AG10803 (cell line): ENCODE measurements at places on chromosomes 6 and 20.
A peak's percentile ranks its signal among the peaks of the same experiment; 100 is the strongest.

- DNase-seq, result no peak
Measured at GRCh38 chr6:41422161-41422560, 86.8 kb downstream of the NCR2 start.

DNA sequence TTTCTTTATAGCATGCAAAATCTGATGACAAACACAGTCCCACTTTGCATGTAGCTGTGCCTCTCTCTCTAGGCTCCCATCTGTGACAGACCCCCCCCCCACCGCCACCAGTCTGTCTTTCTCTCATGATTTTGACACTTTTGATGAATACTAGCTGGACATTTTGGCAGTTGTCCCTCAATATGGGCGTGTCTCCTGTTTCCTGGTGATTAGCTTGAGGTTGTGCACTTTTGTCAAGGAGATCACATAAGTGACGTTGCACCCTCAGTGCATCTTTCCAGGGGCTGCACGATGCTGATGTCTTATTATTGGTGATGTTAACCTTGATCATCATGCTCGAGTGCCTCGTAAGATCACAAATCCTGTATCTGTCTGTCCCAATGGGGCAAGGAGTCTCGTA, 155.1 kb downstream of the EYA2 start:
- no peak for DNase-seq

GRCh38 chr6:73666393-73666792, 12.6 kb upstream of the SLC17A5 start:
- DNase-seq, result peak; percentile 6

DNA sequence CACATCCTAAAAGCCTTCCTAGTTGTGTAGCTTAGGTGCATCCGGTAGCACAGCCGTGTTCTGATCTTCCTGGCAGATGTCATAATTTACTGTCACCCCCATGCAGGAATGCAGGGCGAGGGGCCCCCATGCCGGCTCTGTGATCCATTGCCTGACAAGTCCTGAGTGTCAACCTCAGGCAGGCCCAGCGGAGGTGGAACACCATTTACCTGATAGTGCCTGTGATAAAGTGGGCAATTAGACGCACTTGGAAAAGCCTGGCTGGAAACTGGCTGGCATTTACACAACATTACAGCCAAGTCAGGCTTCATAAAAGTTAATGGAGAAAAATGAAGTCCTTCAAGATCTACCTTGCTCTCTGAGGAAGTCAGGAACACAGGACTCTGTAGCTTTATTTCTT, 521.4 kb upstream of the JAG1 start:
- no peak for DNase-seq

DNA sequence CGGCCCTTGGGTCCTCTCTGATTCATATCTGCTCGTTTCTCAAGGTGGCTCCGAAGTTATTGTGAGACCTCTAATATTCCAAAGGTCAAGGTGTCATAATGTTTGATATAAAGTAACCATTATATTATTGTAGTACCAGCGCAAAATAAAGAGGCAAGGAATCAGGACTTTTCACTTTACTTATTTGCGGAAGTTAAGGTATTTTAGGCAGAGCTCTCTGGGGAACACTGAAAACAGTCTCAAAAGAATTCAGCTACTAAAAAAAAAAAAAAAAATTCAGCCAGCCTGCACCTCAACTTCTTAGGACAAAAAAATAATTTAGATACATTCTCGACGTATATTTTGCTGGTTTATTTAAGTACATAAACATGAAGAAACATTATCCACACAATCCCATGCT, 2.4 kb downstream of the OSER1 start:
- no peak for DNase-seq

GRCh38 chr20:5745416-5746030, 4.7 kb upstream of the SHLD1 start:
- DNase-seq, result no peak

DNA sequence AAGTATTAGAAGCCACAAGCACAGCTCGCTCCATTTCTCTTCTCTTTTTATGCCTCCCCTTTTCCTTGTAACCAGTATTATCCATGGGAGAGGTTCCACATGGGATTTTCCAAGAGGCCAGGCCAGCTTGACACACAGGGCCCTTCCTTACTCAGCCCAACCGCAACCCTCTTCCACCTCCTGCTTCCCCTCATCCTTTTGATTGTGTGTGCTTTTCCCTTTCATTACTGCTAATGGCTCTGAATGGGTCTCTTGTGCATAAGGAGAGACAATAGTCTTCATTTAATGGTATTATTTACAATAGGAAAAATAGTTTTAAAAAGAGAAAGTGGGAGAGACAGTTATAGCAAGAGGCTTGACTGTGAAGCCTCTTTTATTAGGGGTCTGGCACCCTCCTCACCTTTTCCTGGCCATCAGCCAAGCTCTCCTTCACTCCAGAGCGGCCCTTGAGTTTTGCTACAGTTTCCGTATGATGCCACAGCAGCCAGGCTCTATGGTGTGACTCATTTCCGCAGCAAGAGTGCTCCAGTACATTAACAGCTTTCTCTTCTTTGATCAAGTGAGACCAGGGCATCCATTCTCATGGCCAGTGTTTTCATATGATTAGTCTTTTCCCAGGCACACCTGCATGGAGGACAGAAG, 579.5 kb downstream of the TFAP2B start:
- DNase-seq, result no peak

DNA sequence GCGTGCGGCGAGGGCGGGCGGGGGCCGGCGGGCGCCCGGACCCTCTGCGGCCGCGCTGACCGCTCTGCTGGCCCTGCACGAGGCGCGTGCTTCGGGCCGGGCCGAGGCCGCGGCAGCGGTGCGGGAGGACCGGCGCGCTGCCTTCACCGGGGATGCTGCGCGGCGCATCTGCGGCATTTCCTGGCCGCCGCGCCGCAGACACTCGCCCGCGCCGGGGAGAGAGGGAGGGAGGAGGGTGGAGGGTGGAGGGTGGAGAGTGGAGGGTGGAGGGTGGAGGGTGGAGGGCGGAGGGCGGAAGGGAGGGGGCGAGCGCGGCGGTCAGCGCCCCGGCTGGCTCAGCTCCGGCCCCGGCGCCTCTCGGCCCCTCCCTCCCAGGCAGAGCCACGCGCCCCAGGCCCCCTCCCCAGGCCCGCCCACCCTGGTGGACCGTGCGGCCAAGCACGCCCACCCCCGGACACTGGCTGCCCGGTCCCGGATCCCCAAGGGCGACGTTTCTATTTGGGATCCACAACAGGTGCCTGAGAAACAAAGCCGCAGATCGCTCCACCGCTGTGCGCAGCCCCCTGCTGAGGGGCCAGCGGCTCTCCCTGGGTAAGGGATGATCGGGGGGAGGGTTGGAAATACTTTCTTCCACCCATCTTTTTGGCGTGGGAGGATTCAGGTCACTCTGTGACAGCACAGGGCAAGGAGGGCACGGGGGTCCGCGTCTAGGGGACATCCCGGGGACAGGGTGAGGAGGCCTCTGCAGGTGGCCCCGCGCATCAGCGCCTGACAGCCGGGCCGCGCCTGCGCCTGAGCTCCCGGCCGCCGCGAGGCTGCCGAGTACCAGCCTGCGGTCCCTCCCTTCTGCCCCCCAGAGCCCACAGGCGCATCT, 111.2 kb upstream of the BEND6 start:
- DNase-seq, result peak; percentile 77

- DNase-seq, result peak; percentile 22
Measured at GRCh38 chr6:35294308-35294945, 3.2 kb upstream of the DEF6 start.

GRCh38 chr6:160030103-160030502, 61.2 kb downstream of the IGF2R start:
- peak; percentile 96 for DNase-seq

GRCh38 chr20:34249291-34249690, 8.1 kb downstream of the ASIP start:
- DNase-seq, result peak; percentile 71

- no peak for DNase-seq
Measured at GRCh38 chr6:2939315-2940009, 31.9 kb downstream of the SERPINB6 start.

DNA sequence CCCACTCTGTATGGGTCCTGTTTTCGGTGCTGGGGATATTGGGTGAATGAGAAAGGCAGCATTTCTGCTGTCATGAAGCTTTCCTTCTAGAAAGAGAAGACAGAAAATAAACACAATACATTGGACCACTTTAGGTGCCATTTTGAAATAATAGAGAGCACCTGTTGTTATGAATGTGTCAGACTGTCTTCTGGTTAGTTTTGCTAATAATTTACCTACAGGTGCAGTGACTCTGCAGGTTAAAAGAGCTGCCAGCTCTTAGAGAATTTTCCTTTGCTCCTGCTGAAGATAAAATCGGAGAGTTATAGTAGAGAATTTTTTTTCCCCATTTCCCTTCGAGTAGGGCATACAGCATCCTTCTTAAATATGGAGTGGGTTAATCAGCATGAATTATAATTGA, 21.9 kb upstream of the GCLC start:
- DNase-seq, result no peak

- DNase-seq, result no peak
Measured at GRCh38 chr20:4066551-4066950, 51.2 kb upstream of the RNF24 start.

DNA sequence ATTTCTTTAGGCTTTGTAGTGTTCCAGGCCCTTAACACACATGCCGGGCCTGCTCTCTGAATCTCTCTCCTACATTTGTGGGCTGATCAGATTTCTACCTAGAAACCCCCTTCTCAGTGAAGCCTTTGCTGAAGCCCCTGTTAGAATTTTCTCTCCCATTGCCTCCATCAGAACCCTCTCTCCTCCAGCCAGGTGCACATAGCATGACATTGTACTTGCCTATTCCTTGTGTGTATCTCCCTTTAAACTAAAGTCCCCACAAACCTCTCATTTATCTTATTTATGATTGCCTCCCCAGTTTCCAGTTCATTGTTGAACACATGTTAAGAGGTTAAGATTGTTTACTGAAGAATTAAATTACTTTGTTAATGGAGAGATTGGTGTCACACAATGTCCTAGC, 325.5 kb upstream of the CITED2 start:
- DNase-seq, result no peak

- no peak for DNase-seq
Measured at GRCh38 chr6:166830185-166830890, 126.0 kb downstream of the RNASET2 start.

DNA sequence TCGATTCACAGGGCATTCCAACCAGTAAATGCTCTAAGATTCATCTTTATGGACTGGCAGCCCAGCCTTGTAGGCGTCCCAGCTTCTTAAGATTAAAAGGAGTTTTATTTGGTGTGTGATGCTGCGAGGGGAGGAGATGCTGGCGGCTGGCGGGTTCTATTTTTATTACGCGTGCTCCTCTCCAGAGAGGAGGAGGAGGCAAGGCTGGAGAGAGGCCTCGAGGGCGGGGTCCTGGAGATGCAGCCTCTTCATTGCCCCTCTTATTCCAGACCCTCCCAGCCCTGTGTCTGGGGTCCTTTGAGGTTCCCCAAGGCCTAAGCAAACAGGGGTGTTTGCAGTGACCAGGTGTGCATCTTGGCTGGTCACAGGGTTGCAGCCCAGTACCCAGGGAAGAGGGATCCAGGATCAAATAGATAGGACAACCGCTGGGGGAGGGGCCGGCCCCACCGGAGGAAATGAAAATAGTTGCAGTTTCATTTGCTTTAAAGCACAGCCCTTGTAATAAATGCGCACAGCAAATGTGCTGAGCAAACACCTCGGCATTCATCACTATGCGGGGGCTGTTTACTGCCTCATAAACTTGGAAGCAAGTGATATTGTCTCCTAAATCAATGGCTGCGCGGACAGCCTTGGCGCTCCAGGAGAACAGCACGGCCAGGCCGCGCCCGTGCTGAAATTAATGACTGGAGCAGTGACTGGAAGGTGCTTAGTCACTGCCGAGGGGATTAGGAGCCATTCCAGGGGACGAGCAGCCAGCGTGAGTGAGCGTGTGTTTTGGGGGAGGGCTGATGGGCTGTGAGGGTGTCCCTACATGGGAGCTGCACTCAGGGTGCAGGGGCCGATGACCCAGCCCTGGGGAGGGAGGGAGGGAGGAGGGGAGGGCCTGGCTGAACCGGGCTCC, 83.0 kb downstream of the TMEM242 start:
- DNase-seq, result peak; percentile 88

GRCh38 chr6:73606428-73606827, 47.4 kb downstream of the SLC17A5 start:
- no peak for DNase-seq

GRCh38 chr20:881051-881782, 34.9 kb downstream of the ANGPT4 start:
- DNase-seq, result peak; percentile 48

DNA sequence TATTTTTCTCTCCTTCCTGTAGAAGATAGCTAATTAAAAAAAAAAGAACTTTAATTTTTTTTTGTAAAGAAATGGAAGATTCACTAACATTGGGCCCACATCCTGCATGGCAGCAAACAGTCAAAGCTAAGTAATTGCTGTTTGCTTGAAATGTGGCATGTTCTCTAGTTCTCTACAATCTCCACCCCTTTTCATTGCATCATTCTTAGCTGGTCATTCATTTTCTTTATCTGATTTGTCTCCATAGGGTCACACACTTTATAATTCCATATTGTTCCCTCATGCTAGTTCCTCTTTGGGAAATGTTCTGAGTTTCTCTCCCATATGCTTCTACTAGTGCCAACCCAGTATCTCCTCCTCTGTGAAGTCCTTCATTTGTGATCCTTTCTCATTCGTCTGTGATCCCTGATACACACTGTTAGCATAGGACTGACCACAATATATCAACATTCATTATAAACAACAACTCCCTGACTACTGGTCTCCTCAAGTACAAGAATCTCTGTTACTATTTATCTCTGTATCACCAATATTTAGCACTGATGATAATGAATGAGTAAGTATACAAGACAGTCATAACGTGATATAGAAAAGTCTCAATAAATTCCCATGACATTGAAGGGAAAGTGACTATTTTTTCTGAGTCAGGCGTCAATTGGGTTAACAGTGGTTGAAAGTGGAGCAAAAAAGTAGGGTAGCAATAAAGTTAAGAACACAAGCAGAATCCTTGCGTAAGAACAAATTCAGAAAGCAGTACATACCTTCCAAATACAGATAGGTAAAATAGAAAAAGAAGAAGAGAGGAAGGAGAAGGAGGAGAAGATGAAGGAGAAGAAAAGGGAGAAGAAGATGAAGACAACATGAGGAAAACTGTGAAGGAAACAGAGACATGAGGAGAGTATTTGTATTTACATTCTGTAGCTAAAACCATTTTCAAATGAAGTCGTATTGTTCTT, 33.2 kb upstream of the MYB start:
- no peak for DNase-seq

GRCh38 chr6:88983532-88983931, 20.1 kb upstream of the RNGTT start:
- DNase-seq, result peak; percentile 41

- peak; percentile 15 for DNase-seq
Measured at GRCh38 chr20:34475979-34476736, 40.1 kb upstream of the DYNLRB1 start.

DNA sequence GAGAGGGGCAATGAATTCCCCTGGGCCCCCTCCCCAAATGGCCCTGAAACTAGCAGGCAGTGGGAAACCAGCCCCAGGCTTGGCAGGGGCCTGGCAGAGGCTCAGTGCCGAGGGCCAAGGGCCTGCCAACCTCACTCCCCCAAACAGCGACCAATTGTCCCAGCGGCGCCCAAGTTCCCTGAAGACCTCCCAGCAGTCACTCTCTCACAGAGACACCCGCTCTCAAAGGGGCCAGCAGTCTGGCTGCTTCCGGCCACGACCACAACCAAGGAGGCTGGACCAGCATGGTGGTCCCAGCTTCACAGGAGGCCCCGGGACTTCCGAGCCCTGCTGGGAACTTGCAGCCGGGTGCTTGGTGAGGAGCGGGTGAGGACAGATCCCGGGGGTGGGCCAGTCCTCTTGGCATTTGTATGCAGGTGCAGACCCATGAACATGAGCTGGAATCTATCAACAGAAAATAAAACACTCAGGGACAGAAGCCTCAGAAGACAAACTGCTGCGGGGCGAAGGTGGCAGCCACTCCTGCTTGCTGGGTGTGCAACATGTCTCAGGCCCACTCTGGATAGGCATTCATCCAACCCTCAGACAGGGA, 17.5 kb upstream of the SIRPA start:
- no peak for DNase-seq

- DNase-seq, result no peak
Measured at GRCh38 chr6:76631622-76632021, 559.2 kb upstream of the IMPG1 start.
